B cell (primary cell): ENCODE measurements at places on chromosomes 2 and 18. TPM values are rescaled to one million over a fixed set of nuclear protein-coding genes. Genes with fewer than 3 reads are reported as not detected.

DNA sequence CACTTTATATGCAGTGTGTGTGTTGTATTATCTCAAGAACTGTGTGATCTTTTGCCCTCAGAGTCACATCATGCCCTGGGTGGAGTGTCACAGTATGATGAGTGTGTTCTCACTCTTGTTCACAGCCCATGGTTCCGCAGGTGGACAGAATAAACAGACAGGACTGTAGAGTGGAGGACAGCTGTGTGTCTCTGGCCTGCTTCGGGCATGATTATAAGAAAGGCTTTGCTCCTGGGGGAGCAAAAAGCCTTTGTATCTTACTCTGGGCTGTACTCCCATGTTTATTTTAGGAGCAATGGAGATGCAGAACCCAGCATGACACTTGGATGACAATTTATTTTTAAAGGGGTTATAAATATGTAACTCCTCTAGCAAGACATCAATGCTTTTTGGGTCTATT is 371.7 kb upstream of the MEX3C start:
- DNase-seq: no peak

DNA sequence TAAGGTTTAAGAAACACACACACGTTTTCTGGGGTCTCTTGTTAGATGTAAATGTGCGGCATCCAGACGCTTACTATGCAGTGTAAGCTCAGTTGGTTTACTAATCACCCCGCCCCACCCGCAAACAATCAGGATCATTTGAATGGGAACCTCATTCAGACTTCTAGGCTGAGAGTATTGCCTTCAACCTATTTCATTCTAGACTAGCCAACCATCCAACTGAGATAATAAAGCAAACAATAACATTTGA is 1.3 kb upstream of the FIGN start:
- DNase-seq: no peak

GRCh38 chr18:68915061-68915460 is 117.2 kb downstream of the CCDC102B start:
- DNase-seq: no peak

DNA sequence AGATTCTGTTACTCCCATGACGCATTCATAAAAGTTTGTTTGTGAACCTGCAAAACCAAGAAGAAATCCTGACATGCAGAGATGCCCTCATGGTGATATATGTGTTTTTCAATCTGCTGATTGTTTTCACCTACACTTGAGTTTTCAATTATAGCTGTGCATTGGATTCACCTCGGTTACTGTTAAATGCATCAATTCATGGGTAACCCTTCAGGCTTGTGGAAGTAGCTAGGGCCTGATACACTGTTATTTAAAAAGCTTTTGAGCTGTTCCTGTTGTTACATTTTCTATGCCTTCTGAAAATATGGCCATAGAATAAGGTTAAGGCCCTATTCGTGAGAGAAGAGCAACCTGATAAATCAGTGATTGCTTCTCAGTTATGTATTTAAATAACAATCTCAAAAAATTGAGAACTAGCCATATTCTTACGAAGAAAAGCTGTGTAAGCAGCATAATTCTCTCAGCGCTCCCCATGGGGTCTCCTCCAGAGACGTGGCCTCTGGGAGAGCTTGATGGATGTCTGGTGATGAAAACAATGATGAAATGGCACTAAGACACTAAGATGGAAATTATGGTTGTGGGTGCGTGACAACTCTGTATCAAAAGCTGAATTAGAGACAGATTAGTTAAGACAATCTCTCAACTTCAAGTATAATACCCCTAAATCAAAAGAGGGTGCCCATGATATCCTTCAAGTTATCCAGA is 60.5 kb downstream of the RIT2 start:
- no peak for DNase-seq

GRCh38 chr2:193187816-193188215 is 993.1 kb upstream of the TMEFF2 start:
- no peak for DNase-seq

- DNase-seq: no peak
Observed at GRCh38 chr2:63444565-63445288, 143.6 kb downstream of the WDPCP start.

DNA sequence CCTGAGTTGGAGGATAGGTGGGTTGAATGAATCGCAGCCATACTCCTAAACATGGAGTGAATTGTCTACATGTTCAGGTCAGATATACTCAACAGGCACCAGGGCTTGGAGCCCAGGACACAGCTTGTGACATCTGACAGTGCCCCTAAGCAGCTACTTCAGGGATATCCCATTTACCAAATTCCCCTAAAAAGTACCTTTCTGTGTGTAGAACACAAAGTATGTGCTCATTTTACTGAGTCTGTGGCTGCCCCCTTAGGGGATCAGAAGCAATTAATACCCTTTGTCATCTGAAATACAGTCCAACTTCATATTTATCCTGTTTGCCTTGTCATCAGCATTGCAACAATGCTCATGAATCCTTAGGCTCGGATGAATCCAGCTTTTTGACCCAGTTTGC is 20.8 kb downstream of the TNFRSF11A start:
- DNase-seq: no peak

- no peak for DNase-seq
Observed at GRCh38 chr2:127611076-127611925, 34.7 kb upstream of the GPR17 start.

GRCh38 chr2:240799033-240799820 is 20.8 kb downstream of the KIF1A start:
- DNase-seq: no peak

DNA sequence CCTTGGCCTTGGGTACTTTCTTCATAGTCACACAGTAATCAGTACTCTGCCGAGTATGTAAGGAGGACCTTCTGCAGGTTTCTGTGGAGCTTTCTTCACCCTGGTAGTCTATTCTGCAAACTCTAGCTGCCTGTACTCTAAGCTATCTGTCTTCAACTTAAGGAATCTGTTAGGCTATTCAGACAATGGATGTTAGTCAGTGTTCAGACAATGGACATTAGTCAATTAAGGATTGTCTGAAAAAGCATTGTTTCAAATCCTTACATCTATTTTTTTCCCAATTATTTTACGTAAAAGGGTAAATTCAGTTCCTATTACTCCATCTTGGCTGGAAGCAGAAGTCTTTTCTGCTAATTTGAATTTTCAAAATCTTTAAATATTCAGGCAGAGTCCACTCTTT is 75.7 kb downstream of the WDR7 start:
- no peak for DNase-seq

- no peak for DNase-seq
Observed at GRCh38 chr2:133177196-133177595, 391.1 kb downstream of the NCKAP5 start.

GRCh38 chr18:12011957-12012549 is 30.7 kb downstream of the IMPA2 start:
- DNase-seq: no peak

DNA sequence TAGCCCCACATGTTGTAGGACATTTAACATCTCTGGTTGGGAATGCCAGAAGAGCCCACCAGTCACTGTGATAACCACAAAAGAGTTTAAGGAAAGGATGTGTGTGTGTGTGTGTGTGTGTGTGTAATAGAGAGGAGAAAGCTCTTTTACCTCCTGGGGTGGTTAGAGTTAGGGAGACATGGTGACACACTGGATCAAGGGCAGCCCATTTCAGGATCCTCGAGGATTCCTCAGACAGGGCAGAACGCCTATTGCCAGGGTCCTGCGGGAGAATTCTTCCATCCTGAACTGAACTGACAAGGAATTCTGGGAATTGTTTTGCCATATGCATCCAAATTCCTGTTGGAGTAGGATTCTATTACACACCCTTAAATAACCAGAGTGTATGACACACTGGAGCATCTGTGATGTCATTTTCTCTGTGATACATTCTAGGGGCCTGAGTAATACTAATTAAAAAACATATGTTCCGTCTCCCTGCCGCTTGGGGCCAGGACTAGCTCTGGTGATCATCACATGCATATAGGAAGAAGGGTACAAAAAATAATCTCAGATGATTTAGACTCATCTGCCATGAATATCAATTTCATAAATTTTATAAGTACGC is 156.4 kb upstream of the MMADHC start:
- no peak for DNase-seq

- DNase-seq: no peak
Observed at GRCh38 chr18:52869942-52870907, 530.2 kb downstream of the DCC start.

- DNase-seq: no peak
Observed at GRCh38 chr2:43194121-43194869, 32.1 kb downstream of the ZFP36L2 start.

GRCh38 chr2:226139759-226140158 is 659.9 kb downstream of the IRS1 start:
- DNase-seq: no peak

GRCh38 chr2:224793946-224794345 is 77.8 kb upstream of the CCDC195 start:
- no peak for DNase-seq

MPP4 gene
- not detected in 2 replicates for total RNA-seq

GPR155 gene
- total RNA-seq: 17.6 and 20.6 TPM in 2 replicates

CAVIN2 gene
- total RNA-seq: not detected in 2 replicates

KIF1A gene
- not detected in 2 replicates for total RNA-seq

TXNDC2 gene
- 0.22 and 0.73 TPM in 2 replicates for total RNA-seq

CRYBA2 gene
- total RNA-seq: not detected in 2 replicates

CD207 gene
- not detected in 2 replicates for total RNA-seq

TBR1 gene
- total RNA-seq: not detected in 2 replicates

DPP10 gene
- not detected in 2 replicates for total RNA-seq
